ENCODE measurements at places on chromosomes 4 and X.

- no peak for DNase-seq
These were observed 22.2 kb downstream of the LIN54 start for GRCh38 chr4:82988323-82988832.

GRCh38 chr4:139866276-139866962 is 200.8 kb downstream of the MGST2 start:
- no peak for DNase-seq

DNA sequence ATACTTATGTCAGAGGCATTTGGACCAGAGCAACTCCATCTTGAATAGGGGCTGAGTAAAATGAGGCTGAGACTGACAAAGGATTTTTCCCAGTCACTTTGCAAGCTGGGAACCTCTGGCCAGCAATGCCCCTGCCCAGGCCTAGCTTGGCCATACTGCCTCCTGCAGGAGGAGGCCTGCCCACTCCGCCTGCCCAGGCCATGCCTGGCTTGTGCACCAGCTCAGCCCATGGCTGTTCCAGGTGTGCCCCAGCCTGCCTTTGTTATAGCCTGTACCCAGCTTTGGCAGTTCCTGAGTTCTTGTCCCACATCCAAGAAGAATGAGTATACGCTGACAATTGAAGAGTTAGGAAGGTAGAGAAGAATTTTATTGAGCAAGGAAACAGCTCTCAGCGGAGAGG is 176.1 kb downstream of the AASDH start:
- no peak for DNase-seq

DNA sequence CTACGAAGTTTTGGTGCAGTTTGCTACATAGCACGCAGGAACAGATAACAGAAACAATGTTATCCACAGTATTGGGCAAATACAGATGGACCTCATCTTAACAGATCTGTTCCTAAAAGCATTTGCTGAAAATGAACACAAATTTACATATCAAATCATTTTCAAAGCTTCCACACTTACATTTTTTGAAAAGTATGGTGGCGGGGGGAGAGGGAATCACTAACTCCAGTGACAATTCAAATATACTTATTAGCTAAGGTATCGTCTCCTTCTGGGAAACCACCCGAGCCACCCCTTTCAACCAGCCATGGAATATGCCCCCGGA is 175.0 kb downstream of the NSUN7 start:
- no peak for DNase-seq

DNA sequence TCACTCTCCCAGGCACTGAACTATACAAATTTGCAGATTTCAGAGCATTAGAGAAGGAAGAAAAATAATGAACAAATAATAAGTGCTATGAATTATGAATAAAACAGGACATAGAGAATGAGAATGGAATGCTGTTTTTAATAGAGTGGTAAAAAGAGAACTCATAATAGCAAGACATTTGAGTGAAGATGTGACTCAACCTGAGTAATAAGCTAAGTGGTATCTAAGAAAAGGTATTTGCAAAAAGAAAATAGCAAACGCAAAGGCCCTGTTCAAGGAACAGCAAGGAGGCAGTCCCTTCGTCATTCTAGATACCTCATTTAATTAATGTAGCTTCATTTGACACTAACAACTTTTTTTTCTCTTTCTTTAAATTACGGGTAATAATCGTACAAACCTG is 1910.0 kb upstream of the TENM3 start:
- DNase-seq = no peak

DNA sequence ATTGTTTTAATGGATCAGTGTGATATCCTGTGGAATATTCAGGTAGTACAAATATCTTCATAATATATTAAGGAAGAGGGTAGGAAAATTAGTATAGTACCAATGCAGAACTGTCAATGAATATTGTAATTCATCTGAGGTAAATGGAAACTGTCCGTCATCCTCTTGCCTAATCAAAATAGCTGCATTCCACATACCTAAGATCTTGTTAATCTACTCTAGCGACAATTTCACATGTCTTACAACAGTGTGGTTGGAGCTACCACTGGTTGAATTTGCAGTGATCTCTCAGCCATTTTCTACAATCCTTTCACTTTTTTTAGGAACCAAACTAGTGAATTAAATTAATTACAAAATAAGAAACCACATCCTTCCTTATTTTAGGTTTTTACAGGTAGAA is 117.5 kb downstream of the PCDH18 start:
- DNase-seq = no peak

DNA sequence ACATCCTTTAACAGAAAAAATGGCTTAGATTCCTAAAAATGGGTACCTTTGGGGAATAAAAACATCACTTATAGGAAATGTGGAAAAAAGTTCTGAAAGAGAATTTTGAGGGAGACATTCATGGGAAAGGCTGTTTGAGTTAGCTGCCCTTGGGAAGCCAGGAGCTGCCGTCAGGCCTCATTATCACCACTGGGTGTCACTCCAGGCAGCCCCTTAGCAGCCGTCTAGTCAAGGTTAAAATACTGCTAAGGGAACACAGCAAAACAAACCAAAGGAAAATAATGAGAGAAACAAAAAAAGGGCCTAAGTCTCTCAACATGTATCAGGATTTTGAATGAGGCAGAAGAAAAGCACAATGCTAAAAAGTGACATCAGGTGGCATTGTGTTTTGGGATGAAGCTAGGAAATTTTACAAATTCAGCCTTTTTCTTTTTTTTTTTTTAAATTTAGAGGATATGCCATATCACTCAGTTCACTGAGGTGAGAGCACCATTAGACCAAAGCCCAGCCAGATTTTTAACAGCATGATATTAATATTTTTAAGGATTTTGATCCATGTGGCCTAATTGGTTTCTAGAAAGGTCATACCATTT is 235.3 kb downstream of the GPAT3 start:
- no peak for DNase-seq

DNA sequence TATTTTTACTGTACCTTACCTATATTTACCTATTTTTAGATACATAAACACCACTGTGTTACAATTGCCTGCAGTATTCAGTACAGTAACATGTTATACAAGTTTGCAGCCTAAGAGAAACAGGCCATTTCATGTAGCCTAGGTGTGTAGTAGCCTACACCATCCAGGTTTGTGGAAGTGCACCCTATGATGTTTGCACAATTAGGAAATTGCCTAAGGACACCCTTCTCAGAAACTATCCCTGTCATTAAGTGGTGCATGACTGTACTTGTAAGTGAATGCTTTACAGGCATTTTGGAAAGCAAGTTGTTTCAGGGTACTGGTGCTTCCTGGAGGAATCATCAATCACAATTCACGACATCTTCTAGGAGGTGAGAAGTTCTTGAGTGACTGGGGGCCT is 991.8 kb upstream of the SLIT2 start:
- DNase-seq = no peak

DNA sequence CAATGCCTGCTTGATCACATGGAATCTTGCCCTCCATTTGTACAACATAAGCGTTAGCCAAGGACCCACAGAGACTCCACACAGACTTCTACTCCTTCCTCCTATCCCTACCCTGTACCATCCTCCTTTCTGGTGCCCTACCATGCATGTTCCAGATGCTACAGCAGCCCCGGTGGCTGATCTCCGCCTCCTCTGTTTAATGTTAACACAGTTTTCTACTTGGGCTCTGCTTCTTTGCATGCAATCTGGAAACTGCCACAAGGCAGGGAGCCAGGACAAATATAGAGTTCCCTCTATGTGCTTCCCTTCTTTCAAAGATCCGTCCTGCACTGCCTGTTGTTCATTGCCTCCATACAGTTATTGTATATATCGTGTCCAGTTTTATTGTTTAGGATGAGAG is 368.6 kb upstream of the TENM3 start:
- DNase-seq = no peak

- no peak for DNase-seq
These were observed 111.7 kb downstream of the FRMPD4 start for GRCh38 chrX:12249997-12250396.

GRCh38 chrX:109843963-109844751 is 111.1 kb upstream of the ACSL4 start:
- DNase-seq = no peak

DNA sequence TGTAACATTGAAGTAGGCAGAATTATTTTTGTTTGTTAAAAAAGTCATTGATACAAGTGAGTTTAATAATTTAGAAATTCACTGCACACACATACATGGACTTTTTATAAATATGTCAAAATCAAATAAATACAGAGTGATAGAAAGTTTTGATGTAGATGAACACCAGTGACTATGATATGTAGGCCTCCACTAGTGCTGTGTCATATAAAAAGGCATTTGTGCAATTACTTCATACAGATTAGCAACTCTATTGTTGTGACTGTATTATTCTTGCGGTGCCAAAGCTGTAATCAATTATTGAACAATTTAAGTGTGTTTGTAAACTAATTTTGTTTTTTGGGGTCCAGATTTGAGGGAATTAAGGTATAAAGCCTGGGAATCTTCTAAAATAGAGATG is 366.2 kb upstream of the PITX2 start:
- no peak for DNase-seq

DNA sequence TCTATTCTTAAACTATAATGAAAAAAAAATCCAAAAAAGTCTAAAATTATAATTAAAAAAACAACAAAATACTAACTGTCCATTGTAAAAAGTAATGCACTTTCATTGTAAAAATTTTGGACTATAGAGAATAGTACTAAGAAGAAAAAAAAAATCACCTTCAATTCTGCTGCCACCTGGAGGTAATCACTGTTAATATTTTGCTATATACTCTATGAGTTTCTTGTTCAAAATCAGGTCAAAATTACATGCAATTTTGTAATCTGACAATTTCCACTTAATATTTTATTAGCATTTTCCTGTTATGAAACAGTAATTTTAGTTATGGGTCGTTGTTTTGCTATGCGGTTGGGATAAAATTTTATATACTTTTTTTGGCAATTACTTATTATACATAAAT is 62.0 kb downstream of the HTT start:
- no peak for DNase-seq

DNA sequence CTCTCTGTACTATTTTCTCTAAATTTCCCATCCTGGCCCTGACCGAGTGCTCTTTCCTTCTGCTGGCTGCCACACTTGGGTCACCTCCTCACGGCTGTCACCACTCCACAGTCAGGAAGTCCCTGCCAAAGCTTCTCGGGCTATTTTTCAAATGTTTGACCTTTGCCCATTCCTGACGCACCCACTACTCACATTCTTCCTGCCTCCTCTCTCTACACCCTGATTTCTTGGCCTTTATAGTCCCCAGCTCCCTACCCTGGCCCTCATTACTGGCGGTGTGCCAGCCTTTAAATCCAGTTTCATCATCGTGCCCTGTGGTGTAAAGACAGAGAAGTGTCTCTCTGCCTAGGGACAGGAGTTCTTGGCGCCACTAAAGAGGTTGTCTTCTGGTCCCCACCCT is 46.4 kb upstream of the GATB start:
- no peak for DNase-seq

DNA sequence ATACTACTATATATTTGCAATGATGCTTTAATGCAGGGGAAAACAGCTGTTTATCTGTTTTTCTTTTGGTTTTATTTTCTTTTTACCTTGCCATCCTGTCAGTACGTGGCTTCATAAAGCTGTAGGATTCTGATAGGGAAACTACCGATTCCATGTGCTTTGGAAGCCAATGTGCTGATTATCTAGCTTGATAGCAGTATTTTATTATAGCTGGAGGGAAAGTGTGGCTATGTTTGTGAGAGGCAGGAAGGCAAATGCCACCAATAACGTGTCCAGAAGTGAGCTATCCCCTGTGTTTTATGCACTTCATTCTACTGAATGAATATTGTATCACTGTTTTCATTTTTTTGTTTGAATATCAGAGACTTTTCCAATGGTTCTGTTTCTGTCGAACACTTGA is 43.7 kb downstream of the IL15 start:
- DNase-seq = no peak

- DNase-seq = no peak
These were observed 503.9 kb downstream of the PDHA2 start for GRCh38 chr4:96343836-96344235.

- no peak for DNase-seq
These were observed 112.1 kb upstream of the NWD2 start for GRCh38 chr4:37132351-37132974.

DNA sequence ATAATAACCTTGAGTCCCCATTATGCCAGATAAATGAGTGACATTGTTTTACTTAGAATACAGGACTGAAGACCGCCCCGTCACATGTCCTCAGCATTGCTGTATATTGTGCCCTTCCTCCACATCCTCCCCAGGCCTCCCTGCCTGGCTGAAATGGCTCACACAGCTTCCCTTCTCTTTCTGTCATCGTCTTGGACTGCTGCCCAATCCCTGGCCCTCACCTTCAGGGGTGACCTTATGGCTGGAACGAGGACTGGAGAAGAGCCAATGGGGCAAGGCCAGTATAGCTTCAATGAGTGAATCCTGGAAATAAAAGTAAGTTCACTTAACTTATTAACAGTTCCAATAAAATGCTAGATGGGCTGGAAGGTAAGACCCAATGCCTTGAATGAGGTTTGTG is 2.7 kb downstream of the KCNE5 start:
- DNase-seq = no peak

DNA sequence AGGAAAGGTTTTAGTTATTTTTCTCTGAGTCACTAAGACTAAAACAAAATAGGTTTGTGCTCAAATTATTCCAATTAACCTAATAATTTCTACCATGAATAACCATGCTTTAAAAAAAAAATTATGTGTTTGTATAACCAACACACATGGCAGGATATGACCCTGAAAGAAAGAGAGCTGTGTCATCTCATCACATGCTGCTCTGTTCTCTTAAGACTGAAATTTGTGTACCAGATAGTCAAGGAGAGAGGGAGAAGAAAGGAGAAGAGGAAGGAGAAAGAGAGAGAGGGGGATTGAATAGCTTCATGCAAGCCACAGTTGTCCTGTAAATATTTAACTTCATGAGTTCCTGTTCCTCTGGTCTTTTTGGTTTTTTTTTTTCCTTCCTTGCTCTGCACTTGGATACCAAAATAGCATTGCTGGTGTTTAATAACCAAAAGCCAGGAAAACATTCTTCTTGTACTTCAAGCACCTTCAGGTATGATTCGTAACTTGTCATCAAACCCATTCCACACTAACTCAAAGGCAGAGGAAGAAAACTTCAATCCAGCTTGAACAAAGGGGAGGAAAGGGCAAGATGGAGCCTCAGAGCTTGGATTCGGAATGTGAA is 6.4 kb upstream of the PROM1 start:
- DNase-seq = no peak

GRCh38 chrX:134369576-134369975 is 90.4 kb upstream of the HPRT1 start:
- no peak for DNase-seq

DNA sequence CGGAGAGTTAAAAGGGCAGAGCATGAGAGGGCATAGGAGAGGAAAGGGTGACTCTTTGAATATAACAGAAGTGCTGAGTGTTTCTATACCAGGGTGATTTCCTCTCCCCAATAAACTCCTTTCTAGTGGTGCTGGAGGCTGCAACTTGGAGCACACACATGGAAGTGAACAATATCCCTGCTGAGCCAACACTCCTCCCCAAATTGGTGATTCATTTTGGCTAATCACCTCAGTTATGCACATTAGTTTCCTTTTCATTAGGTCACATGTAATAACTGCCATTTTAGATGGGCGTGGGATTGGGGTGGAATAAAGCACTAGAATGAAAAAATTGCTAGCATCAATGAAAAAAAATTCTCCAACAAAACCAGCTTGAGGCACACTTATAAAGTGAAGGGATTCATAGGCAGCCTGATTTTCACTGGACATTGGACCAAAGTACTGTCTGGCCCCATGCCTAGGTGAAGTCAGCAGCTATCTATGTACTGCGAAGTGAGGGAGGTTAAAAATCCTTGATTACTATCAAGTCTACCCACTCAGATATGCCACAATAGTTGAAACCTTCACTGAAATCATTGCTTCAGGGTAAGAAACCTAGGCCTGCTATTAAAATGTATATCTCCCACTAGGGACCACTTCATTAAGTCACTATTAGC is 174.0 kb downstream of the GLUD2 start:
- no peak for DNase-seq

GRCh38 chrX:39877905-39878304 is 219.9 kb downstream of the BCOR start:
- DNase-seq = no peak
